Stimulated activated CD4-positive, alpha-beta T cell treated with anti-CD3 and anti-CD28 coated beads, Interleukin-1b, Interleukin-23, amount 100 ng/mL, for 4 hours (primary cell): ENCODE measurements at places on chromosomes 2 and 18.

DNA sequence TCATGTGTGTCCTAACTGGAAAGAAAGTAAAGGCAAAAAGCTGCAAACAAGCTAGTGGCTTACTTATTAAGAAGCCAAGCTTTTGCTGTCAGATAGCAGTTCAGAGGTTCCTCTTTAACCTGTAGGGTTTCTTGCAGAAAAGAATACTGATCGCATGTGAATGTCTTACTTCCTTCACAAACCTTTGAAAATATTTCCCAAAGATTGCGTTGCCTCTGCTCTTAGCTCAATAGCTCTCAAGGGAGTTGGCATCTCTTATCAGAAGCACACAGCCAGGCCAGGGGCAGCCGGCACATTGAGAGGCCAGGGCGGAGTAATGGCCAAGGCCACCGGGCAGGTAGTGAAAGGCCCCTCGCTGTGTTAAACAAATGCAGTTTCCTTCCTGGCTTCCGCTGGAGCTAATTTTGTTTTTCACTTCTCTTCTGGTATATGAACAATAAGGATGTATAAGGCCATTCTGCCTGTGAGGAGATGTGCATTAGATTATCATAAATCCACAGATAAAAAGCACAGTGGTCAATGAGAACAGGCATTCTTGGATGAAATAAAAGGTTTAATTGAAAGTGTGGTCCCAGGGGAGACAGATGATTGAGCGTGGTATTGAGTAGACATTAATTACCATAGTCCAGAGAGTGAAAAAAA is 542.4 kb upstream of the NRP2 start:
- no peak for DNase-seq

DNA sequence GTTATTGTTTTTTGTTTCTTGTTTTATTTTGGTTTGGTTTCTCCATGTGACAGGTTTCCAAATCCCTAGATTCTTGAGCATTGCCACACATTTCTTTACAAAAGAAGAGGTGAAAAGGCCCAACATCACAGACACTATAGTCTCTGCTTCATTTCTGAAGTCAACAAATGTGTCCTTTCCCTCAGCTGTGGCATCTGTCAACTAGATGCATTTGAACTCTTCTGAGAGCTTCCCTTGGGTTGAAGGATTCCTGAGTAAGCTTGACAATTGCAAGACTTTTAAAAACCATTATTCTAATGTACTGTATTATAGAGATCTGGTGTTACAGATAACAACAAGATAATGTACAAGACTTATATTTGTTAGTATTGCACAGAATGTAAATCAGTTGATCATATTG is 703.3 kb upstream of the PKDCC start:
- no peak for DNase-seq

DNA sequence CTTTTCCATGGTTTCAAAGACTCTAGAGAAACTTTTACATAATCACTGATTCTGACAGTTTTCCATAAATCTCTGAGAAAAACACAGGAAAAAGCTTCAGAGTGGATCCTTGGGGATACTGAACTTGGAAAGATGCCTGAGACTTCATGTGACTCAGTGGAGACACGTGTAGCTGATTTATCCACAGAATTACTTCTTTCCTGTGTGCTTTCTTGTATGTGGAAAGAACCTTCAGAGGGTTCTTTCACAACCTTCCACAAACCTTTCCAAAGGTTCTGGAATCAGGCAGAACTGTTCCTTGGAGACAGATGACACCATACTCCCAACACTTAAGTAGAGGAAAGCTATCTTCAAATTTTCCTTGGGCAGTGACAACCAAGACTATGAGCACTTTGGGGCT is 207.2 kb downstream of the RND3 start:
- DNase-seq = no peak

- no peak for DNase-seq
These were observed 38.0 kb downstream of the HJURP start for GRCh38 chr2:233816334-233816733.

DNA sequence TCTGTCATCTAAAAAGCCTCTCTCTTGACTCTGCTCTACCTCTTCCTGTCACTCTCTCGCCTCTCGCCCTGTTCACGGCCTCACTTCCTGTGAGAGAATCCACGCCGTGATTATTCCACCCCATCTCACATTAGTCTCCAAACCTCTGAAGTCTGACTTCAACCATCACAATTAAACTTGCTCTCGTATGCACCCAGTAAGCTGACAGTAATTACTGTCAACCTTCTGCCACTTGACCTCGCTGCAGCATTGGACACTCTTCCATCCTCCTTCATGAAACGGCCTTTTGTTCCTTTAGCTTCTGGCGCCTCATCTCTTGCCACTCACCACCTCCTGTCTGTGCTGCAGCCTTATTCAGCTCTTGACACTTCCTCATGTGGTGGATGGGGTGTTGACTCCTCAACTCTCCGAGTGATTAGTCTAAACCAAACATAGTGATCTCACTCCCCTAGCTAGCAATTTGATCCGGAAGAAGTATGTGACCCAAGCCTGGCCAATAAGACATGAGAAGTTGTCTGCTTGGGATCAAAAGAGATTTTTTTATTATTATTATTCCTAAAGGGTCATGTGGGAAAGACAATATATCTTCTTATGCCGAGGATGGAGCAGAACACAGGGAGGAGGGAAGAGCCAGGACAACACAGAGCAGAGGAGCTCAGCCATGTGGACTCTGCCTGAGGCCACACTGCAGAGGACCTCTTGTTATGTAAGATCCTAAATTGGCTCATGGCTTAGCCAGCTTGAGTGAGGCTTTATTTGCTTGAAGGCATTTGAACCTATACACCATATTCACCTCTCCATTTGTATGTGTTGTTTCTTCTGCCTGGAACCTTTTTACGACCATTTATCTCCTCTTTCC is 38.4 kb upstream of the MYO1B start:
- no peak for DNase-seq

- no peak for DNase-seq
These were observed 63.9 kb downstream of the NEB start for GRCh38 chr2:151670346-151670745.

GRCh38 chr2:118814368-118814767 is 33.1 kb downstream of the EN1 start:
- DNase-seq = no peak

DNA sequence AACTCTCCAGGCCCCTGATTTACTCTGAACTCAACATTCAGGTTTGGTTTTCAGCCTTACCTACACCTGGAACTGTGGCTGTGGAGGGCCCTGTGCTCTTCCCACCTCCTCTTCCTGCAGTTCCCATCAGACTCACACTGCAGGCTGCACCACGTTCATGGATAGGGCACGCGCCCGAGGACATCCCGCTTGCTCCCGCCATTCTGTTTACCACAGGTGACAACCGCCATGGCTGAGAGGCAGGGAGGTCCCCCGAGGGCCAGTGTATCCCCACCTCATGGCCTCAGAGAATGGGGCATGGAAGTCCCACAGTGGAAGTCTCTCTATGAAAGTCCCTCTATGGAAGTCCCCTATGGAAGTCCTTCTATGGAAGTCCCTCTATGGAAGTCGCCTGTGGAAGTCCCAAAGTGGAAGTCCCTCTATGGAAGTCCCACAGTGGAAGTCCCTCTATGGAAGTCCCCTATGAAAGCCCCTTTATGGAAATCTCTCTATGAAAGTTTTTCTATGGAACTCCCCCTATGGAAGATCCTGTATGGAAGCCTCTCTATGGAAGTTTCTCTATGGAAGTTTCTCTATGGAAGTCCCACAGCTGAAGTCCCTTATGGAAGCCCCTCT is 358.4 kb upstream of the SALL3 start:
- DNase-seq = no peak

GRCh38 chr2:20584045-20584398 is 66.9 kb downstream of the HS1BP3 start:
- no peak for DNase-seq

GRCh38 chr18:7632152-7633098 is 65.3 kb downstream of the PTPRM start:
- no peak for DNase-seq

DNA sequence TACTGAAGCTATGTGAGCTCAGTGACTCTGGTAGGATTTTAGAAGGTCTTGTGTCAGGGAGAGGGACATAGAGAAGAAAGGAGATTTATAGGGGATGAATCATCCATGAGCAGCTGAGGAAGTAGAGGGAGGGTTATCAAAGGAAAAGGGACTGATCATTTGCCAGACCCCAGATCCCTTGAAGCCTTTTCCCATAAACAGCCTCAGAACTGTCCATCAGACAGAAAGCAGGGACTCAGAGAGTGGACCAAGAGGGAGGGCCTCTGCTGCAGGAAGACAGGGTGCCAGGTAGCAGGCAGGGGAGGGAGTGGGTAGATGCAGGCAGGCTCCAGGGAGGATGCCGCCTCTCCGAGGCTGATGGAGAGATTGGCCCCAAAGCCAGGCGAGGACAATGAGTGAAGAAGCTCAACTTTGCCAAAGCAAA is 133.9 kb downstream of the TNS1 start:
- no peak for DNase-seq

DNA sequence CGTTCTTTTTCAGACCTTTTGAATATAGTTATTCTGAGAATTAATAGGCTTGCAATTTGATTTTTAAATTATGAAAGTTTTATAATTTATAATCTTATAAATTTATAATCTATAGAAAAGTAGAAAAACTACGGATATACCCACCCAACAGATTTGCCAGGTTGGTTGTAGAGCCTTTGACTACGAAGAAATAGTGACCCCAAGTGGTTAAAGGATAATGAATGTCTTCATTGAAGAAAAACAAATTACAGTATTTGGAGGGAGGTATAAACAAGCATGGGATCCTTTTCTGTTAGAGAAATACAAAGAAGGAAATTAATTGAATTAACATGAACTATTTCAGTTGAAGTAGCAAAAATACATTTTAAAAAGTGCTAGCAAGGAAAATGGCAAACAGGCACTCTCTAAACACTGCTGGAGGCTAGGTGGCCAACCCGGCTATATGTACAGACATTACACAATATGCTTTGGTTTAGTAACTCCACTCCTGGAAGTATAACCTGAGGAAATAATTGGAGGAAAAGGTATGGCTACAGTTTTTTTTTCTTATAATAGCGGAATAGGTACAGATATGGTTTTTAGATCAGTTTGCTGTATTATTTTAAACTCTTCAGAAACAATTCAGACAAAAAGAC is 110.9 kb downstream of the MIB1 start:
- no peak for DNase-seq

DNA sequence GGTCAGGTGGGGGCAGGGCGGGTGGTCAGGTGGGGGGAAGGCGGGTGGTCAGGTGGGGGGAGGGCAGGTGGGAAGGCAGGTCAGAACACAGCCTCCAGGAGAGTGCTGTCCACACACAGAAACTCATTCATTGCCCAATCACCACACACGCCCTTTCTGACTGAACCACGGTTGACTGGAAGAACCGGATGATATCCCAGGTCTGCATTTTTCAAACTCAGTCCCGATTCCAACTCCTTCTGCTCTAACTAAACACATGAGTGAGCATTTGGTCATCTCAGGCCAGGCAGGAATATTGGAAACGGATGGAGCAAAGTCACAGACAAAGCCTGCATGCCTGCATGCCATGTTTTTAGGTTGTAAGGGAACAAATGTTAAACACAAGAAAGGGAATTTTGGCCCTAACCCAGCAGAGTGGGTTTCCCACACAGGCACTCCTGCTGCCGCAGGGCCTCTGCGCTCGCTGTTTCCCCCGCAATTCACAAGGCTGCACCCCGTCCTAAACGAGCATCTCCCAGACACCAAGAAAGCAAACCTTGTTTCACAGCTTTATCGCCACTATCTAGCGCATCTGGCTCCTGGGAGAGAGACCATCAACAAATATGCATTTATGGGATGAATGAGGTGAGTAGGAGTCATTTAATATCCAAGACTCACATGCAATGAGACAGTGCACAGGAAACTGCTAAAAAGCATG is 100.1 kb downstream of the ZNF516 start:
- DNase-seq = no peak

DNA sequence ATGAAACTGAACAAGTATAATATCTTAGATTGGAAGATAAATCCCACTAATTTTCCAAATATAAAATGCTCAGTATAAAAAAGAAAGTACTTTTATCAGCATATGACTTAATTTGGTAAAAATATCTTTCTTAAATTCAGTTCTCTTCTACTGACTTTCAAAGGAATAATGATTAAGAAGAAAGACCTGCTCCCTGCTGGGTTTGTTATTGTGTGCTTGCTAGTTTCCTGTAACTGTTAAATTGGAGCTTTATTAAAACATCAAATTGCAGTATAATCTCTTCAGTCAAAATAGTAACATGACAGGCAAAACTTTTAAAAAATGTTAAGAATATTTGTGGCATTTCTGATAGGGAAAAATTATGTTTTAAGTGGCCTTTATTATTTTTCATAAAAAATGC is 1317.4 kb upstream of the CDH2 start:
- no peak for DNase-seq

- DNase-seq = no peak
These were observed 127.5 kb downstream of the DTNB start for GRCh38 chr2:25545899-25546298.

DNA sequence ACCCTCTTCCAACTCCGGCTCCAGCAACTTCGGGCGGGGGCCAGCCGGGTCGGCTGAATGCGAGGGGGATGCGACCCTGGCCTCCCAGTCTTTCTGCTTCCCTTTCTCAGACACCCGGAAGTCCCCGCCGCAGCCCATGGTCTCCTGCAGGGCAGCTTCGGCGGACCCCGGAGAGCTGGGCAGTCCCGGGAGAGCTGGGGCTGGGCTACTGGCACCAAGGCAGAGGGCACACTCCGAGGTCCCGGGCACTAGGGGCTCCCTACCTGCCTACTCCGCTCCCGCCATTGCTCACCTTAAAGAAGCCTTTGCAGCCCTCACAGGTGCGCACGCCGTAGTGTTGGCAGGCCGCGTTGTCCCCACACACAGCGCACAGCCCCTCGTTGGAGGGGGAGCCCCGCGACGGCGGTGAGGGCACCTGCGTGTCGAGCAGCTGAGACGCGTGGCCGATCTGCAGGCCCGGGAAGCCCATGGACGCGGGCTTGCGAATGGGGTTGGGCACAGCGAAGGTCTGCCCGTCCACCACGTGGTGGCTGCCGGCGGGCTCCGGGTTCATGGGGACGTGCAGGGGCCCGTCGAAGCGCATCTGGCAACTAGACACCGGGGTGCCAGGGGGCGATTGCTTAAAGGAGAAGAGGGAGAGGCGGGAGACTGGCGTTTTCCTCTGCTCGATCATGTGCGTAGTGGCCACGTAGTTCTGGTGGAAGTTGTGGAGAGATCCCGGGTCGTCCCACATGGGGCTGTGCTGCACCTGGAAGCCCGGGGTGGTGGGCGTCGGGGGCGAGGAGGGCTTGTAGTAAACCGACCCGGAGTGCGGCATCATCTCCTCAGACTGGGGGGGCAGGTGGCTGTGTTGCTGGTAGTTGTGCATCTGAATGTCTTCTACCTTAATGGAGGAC is 3.2 kb downstream of the NR4A2 start:
- DNase-seq = no peak

- DNase-seq = no peak
These were observed 171.6 kb downstream of the IKZF2 start for GRCh38 chr2:212979799-212980198.

DNA sequence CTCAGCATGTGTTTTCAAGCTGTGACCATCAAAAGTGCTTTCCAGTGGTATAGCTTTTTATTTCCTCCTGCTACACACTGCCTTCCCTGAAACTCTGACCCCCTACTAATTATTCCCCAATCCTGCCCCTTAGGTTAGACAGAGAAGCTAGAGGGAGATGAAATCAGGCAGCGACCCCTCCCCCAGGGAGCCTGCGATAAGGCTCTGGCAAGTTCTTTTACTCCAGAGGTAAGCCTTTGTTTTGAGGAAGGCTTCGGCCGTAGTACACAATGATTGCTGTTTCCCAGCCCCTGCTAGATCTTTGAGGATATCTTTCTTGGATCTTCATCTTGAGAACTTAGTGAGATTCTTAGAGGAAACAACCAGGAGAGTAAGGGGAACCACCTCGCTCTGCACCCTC is 33.5 kb upstream of the NOL4 start:
- no peak for DNase-seq

- DNase-seq = no peak
These were observed 44.4 kb upstream of the BZW1 start for GRCh38 chr2:200767111-200767885.

GRCh38 chr2:3172265-3172935 is 205.2 kb downstream of the EIPR1 start:
- DNase-seq = no peak
